ENCODE measurements at places on chromosomes 3 and 15.

DNA sequence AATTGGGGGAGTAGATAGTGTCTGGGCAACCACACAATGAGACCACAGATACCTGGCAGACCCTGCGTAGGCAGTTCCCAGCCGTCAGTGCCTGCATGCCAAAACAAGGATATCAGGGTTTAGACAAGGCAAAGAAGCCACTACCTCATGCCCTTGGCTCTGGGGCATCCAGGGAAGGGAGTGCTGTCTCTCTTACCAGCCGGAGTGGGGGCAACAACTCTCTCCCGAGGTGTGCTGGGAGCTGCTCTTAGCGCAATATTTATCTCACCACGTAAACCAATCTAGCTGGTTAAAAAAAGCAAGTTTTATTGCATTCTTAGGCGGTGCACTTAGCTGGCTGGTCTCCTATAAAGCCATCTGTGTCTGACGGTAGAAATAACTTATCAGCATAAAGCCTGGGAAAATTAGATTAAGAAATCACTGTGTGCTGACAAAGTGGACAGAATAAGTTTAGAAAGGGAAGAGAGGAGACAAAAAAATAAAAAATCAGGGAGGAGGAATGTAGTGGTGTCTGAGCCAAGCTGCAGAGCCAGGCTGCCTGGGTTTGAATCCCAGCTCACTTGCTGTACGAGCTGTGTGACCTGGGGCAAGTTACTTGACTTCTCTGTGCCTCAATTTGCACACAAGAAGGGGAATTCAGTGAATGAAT is 273.2 kb downstream of the PDZRN3 start:
- H3K4me1 ChIP-seq, result peaks cover 4% of the 10 kb centered on the region
- no peaks in the 10 kb centered on the region for H3K36me3 ChIP-seq
- H3K27me3 ChIP-seq, result no peaks in the 10 kb centered on the region
- H3K27ac ChIP-seq, result no peak overlapping the region
- H3K4me3 ChIP-seq, result no peak overlapping the region

DNA sequence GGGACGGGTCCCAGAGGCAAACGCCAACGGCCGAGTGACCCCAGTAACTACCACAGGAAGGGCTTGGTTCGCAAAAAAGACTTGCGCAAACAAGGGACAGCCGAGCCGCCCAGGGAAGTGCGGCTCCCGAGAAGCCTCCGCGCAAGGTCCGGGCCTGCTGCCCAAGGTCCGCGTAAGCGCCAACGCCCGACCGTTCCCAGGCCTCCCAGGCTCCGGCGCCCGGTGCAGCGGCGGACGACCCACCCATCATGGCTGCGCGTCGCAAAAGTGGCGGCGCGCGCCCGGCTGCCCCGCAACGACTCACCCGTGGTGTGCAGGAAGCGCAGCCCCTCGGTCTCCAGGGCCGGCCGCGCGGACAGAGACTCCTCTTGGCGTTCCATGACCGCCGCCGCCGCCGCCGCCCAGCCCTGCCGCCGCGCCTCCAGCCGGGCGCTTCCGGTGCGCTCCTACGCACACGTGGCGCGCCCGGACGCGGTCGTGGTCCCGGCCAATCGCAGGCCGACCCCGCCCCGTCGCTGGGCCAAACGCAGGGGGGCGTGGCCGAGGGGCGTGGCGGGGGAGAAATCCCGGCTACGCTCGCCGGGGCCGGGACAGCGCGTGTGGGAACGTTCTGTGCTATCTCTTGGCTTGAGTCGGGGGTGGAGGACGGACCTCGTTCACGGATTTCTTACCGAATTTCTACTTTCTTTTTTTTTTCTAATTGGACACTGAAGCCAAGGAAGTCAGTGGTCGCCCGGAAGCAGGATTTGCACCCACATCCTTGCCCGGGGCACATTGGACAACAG is at the start of gene SELENOS:
SELENOS (minus strand) TSS at position 448 of the 785 bp plus-strand sequence; CDS start at position 380, 68 bp downstream.
- no peaks in the 10 kb centered on the region for H3K27me3 ChIP-seq
- H3K4me3 ChIP-seq, result peak within 1 kb of the TSS; percentile 87

GRCh38 chr15:39598958-39599845 is 18.3 kb downstream of the THBS1 start:
- H3K27ac ChIP-seq, result no peak overlapping the region
- H3K4me3 ChIP-seq, result no peak overlapping the region
- no peaks in the 10 kb centered on the region for H3K27me3 ChIP-seq
- H3K36me3 ChIP-seq, result no peaks in the 10 kb centered on the region

- DNase-seq, result no peak
- peaks cover 25% of the 10 kb centered on the region for H3K4me1 ChIP-seq
- H3K4me3 ChIP-seq, result no peak overlapping the region
- peaks cover 16% of the 10 kb centered on the region for H3K36me3 ChIP-seq
- H3K27me3 ChIP-seq, result no peaks in the 10 kb centered on the region
Measured at GRCh38 chr3:195263193-195263924, 7.6 kb downstream of the XXYLT1 start.

DNA sequence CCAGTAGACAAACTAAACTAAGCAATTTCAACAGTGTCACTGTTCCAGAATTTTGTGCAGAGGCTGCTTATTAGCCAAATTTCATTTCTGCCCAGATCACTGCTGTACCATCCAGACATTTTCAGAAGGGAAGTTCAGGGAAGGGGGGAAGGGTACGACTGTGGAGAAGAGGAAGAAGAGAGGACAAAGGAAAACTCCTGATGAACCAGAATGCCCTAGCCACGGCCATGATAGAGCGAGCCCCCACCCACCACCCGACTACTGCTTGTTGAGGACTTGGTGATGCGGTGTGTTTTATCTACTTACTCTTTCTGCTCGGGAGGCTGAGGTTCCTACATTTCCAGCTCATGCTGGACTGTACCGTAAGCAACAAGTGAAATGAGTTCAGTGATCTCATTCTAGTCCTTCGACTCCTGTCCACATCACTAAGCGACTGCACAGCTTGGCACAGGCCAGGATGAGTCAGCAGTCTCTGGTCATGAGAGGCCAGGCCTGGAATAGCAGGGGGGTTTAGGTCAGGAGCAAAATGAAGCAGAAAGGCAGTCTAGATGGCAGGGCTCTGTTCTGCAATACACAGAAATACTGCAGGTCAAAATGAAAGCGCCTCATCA is 330.8 kb downstream of the TIGIT start:
- no peak for DNase-seq
- no peaks in the 10 kb centered on the region for H3K27me3 ChIP-seq
- no peaks in the 10 kb centered on the region for H3K36me3 ChIP-seq
- H3K4me3 ChIP-seq, result no peak overlapping the region

GRCh38 chr3:46734773-46735172 is 17.1 kb upstream of the PRSS50 start:
- no peaks in the 10 kb centered on the region for H3K36me3 ChIP-seq
- no peak overlapping the region for H3K4me3 ChIP-seq
- no peak overlapping the region for H3K27ac ChIP-seq
- no peak for DNase-seq
- no peaks in the 10 kb centered on the region for H3K4me1 ChIP-seq

DNA sequence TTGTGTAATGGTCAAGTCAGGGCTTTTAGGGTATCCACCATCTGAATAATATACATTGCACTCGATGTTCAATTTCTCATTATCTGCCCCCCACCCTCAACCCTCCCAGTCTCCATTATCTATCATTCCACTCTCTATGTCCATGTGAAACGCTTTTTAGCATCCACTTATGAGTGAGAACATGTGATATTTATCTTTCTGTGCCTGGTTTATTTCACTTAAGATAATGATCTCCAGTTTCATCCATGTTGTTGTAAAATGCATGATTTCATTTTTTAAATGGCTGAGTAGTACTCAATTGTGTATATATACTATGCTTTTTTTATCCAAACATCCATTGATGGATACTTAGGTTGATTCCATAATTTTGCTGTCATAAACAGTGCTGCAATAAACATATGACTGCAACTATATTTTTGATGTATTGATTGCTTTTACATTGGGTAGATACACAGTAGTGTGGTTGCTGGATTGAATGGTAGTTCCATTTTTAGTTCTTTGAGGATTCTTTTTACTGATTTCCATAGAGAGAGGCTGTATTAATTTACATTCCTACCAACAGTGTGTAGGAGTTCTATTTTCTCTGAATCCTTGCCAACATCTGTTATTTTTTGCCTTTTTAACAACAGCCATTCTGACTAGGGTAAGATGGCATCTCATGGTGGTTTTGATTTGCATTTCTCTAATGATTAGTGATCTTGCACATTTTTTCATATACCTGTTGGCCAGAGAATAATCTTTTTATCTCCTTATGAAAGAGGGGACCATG is 332.9 kb upstream of the TGFBR2 start:
- H3K4me3 ChIP-seq, result no peak overlapping the region
- DNase-seq, result no peak
- no peak overlapping the region for H3K27ac ChIP-seq
- H3K36me3 ChIP-seq, result no peaks in the 10 kb centered on the region
- H3K4me1 ChIP-seq, result no peaks in the 10 kb centered on the region

DNA sequence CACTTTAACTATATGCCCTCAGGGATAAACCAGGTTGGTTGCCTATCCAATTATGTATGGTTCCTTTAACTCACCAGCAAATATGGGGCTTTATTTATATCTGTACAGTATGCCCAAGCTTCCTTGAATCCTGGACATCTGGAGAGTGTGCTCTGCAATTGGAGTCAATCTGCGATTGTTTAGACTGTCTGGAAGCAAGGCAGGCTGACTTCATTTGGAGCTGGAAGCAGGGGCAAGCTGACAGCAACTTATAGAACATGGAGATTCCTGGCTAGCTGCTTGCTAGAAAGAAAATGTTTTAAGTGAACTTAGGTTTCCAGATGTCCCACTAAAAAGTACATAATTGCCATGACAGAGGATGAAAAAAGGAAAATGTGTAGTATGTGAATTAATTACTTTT is 63.7 kb upstream of the TPRG1 start:
- H3K27ac ChIP-seq, result no peak overlapping the region
- DNase-seq, result no peak
- H3K27me3 ChIP-seq, result no peaks in the 10 kb centered on the region
- H3K36me3 ChIP-seq, result no peaks in the 10 kb centered on the region

GRCh38 chr15:34481370-34481769 is 43.8 kb upstream of the GOLGA8A start:
- no peak overlapping the region for H3K27ac ChIP-seq
- no peaks in the 10 kb centered on the region for H3K36me3 ChIP-seq
- no peaks in the 10 kb centered on the region for H3K4me1 ChIP-seq
- no peak overlapping the region for H3K4me3 ChIP-seq

DNA sequence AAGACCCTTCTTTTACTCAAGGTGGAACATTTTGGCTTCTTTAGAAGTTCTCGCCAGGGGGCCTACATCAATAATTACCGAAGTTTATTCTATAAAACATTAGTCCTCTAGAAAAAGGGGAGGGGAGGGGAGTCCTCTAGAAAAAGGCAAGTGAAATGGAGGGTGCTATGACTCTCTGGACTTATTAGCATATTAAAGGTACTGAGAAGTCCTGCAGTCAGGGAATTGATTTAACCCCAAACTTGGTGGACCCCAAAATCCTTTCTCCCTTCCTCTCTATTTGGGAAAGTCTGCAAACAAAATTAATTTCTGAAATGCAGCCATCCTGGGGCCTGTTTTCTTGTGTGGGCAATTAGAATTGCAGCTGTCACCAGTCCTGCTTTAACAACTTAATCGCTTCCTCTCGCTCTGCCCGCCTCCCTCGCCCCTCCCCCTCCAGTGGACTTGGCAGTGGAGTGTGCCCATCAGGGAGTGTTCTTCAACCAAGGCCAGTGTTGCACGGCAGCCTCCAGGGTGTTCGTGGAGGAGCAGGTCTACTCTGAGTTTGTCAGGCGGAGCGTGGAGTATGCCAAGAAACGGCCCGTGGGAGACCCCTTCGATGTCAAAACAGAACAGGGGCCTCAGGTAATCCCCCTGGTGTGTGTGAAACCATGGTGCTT is 18.9 kb upstream of the LRRK1 start:
- H3K36me3 ChIP-seq, result no peaks in the 10 kb centered on the region
- DNase-seq, result peak; percentile 20
- H3K27ac ChIP-seq, result no peak overlapping the region
- H3K27me3 ChIP-seq, result peaks cover 3% of the 10 kb centered on the region

- H3K4me3 ChIP-seq, result peak within 1 kb of the TSS; percentile 54
- peak within 1 kb of the TSS; percentile 80 for H3K27ac ChIP-seq
- peaks cover 7% of the 10 kb centered on the region for H3K36me3 ChIP-seq
- peaks cover 12% of the 10 kb centered on the region for H3K27me3 ChIP-seq
Measured at GRCh38 chr15:39580485-39581241, at the start of gene THBS1. Gene THBS1 (plus strand): TSS chr15:39581079. CDS start chr15:39581858, 779 bp downstream.

GRCh38 chr3:129626744-129627349 is 20.4 kb upstream of the PLXND1 start:
- H3K4me3 ChIP-seq, result peak overlapping the region; percentile 44
- H3K4me1 ChIP-seq, result peaks cover 60% of the 10 kb centered on the region
- H3K27me3 ChIP-seq, result no peaks in the 10 kb centered on the region
- no peaks in the 10 kb centered on the region for H3K36me3 ChIP-seq
- peak overlapping the region; percentile 87 for H3K27ac ChIP-seq

- no peak overlapping the region for H3K27ac ChIP-seq
- H3K4me1 ChIP-seq, result no peaks in the 10 kb centered on the region
- H3K4me3 ChIP-seq, result no peak overlapping the region
- H3K27me3 ChIP-seq, result no peaks in the 10 kb centered on the region
- no peak for DNase-seq
Measured at GRCh38 chr3:100560426-100560825, 49.0 kb upstream of the ADGRG7 start.

- H3K36me3 ChIP-seq, result peaks cover 25% of the 10 kb centered on the region
- H3K4me1 ChIP-seq, result peaks cover 78% of the 10 kb centered on the region
- DNase-seq, result no peak
- H3K4me3 ChIP-seq, result no peak overlapping the region
Measured at GRCh38 chr15:40338921-40339620, 1.7 kb downstream of the CCDC9B start.

GRCh38 chr3:58144478-58145325 is 66.1 kb downstream of the DNASE1L3 start:
- no peak for DNase-seq
- no peak overlapping the region for H3K4me3 ChIP-seq
- no peak overlapping the region for H3K27ac ChIP-seq
- H3K4me1 ChIP-seq, result no peaks in the 10 kb centered on the region

DNA sequence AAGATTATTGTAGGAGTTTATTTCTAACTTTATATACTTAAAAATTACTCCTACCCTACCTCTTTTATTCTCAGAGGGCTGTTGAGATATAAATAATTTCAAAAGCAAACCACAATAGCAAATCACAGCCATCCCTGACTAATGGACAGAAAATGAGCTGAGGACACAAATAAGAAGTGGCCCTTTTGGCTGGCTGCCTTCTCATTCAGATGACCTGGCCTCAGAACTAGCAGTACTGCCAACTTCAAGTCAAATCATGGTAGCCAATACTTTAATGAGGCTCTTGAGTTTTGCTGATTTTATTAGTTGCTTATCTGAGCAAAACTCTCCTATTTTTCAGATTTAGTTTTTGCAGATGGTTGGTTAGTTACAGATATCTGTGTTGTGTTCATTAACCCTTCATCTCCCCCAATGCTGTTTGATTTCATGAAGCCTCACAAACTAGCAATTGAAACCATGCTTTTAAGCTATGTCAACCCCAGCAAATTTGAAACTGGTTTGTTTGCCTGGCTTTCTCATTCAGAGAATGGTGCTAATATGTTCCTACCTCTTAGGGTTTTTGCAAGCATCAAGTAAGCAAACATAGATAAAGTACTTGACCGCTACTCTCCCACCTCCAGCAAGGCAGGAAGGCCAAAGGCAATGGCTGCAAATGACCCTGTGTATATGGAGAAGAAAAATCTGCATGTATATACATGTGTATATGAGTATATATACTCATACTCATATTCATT is 73.4 kb upstream of the HACD2 start:
- H3K4me1 ChIP-seq, result peaks cover 30% of the 10 kb centered on the region
- DNase-seq, result no peak
- no peak overlapping the region for H3K4me3 ChIP-seq
- H3K36me3 ChIP-seq, result no peaks in the 10 kb centered on the region
- H3K27ac ChIP-seq, result no peak overlapping the region
